ENCODE measurements at places on chromosomes 5 and 9. TPM values are rescaled to one million over a fixed set of nuclear protein-coding genes. Genes with fewer than 3 reads are reported as not detected.

- DNase-seq: no peak
Measured at GRCh38 chr5:155029240-155029639, 15.7 kb downstream of the KIF4B start.

GRCh38 chr5:164265566-164265965, 760.1 kb downstream of the MAT2B start:
- no peak for DNase-seq

DNA sequence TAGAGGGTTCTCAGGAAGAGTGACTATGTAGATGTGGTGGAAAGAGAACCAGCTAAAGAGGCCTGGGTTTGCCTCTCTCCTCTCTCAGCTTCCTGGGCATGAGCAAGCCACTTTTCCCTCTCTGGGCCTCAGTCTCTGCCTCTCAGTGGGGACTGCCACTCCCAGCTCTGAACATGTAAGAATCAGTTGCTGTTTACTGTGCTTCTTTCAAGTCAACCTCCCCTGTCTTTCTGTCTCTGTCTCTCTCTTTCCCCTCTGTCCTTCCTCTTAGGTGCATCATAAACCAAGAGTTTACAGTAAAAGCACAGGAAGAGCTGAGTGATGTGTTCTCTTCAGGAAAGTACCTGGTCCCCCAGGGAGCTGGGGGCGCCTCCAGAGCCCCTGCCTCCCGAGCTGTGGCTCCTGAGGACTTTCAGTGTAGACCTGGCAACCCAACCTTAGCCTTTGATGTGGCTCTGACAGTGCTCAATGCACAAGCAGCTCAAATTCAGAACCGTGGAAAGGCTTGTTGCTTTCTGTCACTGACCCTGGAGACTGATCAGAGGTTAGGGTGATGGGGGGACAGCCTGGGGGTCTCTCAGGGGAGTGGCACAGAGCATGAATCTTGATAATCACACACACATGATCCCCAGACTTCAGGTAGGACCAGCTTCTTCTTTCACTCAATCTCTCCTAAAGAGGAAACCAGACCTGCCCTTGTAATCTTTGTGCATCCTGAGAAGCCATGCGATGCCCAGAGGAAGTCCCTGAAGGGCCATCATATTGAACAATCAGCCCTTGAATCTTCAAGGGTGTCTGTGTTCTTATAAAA, 59.4 kb upstream of the TNFSF8 start:
- DNase-seq: no peak

- DNase-seq: no peak
Measured at GRCh38 chr5:164175083-164175482, 669.7 kb downstream of the MAT2B start.

DNA sequence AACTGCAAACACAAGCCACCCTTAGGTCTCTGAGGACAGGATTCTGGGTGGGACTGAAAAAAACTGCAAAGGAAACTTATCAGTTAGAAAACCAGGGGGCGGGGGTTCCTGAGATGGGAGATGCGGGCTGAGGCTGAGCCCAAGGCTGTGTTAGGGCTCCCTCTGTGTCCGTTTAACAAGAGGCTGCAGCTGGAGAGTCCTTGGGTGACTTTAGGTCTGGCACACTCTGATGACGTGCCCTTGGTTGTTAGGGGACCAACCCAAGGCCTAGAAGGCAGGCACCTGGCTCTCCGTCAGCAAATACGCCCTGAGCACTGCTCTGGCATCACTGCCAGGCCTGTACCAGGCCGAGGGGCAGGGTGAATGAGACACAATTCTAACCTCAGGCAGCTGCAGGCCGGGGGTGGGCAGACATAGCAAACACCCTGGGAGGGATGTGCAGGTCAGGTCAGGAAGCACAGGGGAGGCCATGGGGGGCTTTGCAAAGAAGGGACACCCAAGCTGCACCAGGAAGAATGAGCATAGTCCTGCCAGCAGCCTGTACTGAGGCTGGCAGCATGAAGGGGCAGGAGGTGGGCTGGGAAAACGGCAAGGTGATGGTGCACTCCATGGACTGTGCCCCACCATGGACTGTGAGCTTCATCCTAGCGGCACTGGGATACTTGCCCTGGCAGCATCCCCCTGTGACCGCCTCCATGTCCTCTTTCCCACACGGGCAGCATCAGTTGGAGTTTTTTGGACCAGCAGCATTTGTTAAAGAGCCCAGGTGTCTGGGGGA, 137.9 kb downstream of the GABBR2 start:
- DNase-seq: no peak

- no peak for DNase-seq
Measured at GRCh38 chr5:135031813-135032694, 2.0 kb downstream of the PITX1 start.

GRCh38 chr5:151132963-151133362, 24.6 kb downstream of the ANXA6 start:
- DNase-seq: no peak

DNA sequence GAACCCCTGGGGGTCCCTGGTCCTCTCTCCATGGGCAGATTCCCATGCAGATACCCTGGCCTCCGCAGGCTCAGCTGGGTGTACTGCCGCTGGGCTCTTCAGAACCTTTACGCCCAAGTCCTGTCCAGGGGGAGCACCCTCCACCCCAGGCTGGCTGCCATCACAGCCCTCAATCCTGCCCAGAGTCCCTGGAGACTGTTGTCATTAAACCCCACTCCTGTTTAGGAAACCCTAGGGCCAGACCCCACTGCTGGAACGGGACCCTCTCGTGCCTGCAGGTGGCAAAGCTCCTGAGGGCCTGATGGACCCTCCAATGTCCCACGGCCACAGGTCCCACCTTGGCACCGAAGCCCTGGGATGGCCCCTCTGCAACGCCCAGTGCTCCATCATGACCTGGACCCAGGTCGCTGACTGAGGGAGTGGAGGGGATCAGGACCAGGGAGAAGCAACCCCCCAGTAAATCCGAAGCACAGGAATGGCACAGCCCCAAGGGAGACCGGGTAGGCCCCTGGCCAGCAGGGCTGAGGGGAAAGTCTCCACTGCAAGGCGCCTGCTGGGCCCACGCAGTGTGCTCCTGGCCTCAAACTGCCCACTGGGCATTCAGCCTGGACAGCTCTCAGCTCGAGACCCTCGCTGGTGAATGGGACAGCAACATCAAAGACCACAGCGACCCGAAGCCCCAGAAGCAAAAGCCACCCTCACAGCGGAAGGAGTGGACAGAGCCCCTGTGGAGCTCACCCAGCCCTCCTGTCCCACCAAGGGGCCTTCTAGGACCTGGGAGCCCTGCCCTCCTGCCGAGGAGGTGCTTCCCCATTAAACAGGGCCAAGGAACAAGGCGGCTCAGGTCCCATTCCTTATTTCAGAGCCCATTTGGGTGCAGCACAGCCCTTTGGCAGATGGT, 8.3 kb downstream of the ZDHHC11B start:
- no peak for DNase-seq

Gene PDE4D
- total RNA-seq: 27.4 TPM

Gene HK3
- total RNA-seq: not detected

Gene LIFR
- total RNA-seq: 35.2 TPM

Gene STOM
- 118 TPM for total RNA-seq

Gene LHFPL2
- total RNA-seq: 65.3 TPM

Gene ROR2
- total RNA-seq: 0.12 TPM

Gene PRRX2
- total RNA-seq: 1.4 TPM

Measured in glomerular endothelial cell (primary cell).